ENCODE measurements at places on chromosomes 4 and X. TPM values are rescaled to one million over a fixed set of nuclear protein-coding genes. Genes with fewer than 3 reads are reported as not detected.

The H2BW2 gene
- total RNA-seq, result not detected

The TLR3 gene
- total RNA-seq, result 7.4 TPM

The ITGB1BP2 gene
- total RNA-seq, result 1.6 TPM

DNA sequence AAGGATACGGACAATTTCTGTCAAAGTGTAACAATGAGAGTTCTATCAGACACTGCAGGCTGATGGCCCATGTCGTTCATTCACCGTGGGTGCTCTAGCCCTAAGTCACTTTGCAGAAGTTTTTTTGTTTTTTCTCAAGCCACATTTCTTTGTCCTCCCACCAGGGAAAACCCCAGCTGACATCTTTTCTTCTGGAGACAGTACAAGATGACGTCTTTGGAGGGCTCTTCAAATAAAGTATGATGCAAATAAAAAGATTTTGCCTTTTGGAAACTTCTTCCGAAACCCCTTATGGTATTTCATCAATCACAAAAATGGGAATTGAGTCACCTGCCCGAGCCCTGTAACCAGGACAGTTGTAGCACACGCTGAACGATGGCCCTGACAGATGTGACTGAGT lies 73.2 kb downstream of the TRAPPC11 start:
- no peak for DNase-seq

DNA sequence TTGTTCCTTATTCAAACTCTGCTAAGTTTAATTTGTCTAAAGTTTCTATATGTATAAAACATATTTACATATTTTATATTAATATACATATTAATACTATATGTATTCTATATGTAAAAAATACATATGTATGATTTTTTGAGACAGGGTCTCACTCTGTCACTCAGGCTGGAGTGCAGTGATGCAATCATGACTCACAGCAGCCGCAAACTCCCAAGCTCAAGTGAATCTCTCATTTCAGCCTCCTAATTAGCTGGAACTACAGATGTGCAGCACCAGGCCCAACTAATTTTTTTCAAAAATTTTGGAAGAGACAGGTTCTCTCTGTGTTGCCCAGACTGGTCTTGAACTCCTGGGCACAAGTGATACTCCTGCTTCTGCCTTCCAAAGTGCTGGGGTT lies 684.9 kb downstream of the TRAM1L1 start:
- DNase-seq, result no peak

DNA sequence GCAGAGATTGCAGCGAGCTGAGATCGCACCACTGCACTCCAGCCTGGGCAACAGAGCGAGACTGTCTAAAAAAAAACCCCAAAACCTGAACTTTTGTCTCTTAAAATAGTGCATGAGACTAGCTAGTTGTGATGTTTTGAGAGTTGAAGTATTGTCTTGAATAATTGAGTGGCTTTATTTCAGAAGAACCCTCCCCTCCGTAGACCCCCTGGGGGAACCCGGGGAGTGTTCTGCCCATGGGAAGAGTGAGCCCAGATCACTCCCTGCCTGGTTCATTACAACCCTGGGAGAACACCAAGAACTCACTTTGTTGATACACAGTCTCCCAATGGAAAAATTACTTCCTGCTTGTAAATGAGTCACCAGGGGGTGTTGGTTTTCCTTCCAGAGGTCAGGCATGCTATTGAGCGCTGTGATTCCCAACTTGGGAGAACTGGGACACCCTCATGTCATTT lies 65.3 kb upstream of the SHISA3 start:
- DNase-seq, result no peak

All from breast epithelium (tissue), 4 donors.